HEK293T (cell line): ENCODE measurements at places on chromosomes 2 and 18.

GRCh38 chr2:3244486-3244885 is 133.1 kb downstream of the EIPR1 start:
- DNase-seq, result no peak

DNA sequence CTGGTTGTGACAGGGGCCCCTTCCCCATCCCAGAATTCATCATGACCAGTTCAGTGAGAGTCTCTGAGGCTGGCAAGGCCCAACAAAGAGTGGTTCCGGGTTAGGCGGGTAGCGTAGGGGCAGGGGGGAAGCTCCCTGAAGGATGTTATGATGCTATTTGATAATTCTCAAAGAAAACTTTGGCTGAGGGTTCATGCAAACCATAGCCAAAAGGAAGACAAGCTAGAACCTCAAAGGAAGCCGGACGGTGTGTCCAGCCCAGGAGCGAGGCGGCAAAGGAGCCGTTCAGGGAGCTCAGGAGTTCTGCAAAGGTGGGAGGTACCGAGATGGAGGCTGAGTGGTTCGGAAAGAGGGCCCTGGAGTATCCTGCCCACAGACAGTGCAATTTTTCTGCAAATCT is 226.8 kb upstream of the RAB6C start:
- no peak for DNase-seq

DNA sequence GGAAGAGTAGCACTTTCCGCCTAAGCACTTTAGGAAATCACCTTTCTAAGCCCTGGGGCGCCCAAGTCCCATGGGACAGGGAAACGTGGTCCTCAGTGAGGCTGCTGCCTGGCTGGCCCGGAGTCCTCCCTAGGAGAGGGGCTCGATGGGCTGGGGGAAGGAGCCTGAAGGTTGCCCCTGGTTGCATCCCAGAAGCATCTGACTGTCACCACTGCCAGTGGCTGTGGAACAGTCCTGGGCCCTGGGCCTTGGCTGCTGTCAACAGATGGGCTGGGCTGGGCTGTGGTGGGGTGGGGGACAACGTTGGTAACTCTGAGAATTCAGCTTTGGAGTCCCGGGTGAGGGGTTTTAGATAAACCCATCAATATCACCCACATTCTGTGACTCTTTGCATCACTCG is 22.5 kb downstream of the ASB1 start:
- DNase-seq, result no peak

DNA sequence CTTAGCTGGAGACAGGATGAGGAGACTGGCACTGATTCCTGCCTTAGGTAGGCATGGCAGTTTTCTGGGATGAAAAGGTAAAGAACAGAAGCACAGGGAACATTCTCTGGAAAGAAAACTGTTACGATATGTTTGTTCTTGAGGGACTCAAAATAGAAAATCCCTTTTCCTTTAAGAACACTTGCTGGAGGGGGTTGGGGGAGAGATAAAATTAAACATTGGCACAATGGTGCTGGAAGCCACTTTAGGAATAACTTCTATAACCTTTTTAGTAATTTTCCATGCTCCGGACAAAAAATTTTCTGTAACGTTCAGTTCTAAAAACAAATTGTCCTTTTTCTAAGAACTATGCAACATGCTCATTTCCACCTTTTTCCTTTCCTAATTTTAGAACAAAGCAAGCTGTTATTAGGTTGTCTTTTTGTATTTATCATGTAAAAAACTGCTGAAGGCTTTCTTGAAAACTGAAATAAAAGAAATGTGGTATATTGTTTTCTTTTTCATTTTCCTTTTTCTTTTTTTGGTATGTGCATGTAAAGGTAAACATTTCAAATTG is 343.8 kb downstream of the EPHA4 start:
- no peak for DNase-seq

GRCh38 chr2:24659862-24660261 is 133.3 kb downstream of the PTRHD1 start:
- no peak for DNase-seq
